ENCODE measurements at places on chromosomes 2 and 18. TPM values are rescaled to one million over a fixed set of nuclear protein-coding genes. Genes with fewer than 3 reads are reported as not detected.

- DNase-seq = no peak
Observed at GRCh38 chr2:36570416-36570815, 27.6 kb downstream of the FEZ2 start.

Gene SLC38A11
- not detected for total RNA-seq

Gene ZAP70
- not detected for total RNA-seq

- no peak for DNase-seq
Observed at GRCh38 chr2:236960531-236960930, 125.2 kb upstream of the COPS8 start.

DNA sequence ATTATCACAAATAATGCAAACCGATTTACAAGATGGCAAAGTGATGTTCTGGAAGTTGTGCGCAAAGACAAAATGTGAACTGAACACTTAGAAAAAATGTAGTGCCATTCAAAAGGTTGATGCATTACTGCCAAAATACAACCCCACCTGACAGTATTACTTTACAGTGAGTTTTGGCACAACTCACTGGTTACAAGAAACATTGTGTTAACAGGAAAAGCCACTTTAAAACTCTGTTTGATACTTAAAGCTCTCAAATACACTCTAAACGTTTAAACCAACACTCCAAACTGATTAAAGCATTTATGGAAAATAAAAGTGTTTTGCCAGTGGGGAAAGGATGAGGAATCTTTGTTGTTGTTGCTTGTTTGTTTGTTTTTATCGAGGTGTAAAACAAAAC, 173.4 kb upstream of the SATB2 start:
- DNase-seq = no peak

- peak; percentile 52 for DNase-seq
Observed at GRCh38 chr2:205650450-205650849, 31.9 kb upstream of the NRP2 start.

GRCh38 chr2:8923183-8923582, 80.3 kb downstream of the MBOAT2 start:
- peak; percentile 53 for DNase-seq

Gene C1QL2
- not detected for total RNA-seq

DNA sequence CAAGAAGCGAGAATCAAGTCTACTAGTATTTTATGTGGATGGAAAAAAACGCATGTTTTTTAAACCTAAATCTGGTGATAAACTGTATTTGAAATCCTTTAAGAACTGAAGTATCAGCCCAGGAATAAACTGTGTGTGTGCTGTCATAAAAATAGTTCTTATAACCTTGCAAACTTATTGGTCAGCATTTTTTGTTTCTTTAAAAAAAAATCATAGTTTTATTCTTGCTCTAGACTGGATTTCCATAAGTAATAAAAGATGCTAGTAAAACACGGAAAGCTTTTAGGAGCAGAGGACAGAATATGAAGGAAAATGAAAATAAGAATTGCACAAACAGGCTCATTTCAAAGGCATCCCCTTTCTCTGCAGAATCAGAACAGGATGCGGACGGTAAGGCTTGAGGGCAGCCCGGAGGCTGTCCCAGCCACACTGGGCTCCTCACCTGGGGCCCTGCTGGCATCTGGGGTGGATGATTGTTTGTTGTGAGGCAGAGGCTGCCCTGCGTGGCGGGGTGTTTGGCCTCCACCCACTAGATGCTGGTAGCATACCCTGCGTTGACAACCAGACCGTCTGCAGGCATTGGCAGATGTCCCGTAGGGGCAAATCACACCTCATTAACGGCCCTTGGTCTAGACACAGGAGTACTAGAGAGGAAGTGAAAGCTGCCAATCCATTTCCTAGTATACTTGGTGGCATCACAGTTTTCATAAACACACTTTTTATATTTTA, 52.5 kb downstream of the MBP start:
- no peak for DNase-seq

Gene ACADL
- total RNA-seq = 0.51 TPM

Gene SERPINB2
- total RNA-seq = 1.9 TPM

GRCh38 chr2:231124838-231125568, at the start of gene HTR2B:
Gene HTR2B, minus strand, starts transcription at chr2:231125042. Its CDS starts 1,278 bp downstream, at chr2:231123764.
- no peak for DNase-seq

- no peak for DNase-seq
Observed at GRCh38 chr2:142722569-142722968, 154.9 kb upstream of the KYNU start.

DNA sequence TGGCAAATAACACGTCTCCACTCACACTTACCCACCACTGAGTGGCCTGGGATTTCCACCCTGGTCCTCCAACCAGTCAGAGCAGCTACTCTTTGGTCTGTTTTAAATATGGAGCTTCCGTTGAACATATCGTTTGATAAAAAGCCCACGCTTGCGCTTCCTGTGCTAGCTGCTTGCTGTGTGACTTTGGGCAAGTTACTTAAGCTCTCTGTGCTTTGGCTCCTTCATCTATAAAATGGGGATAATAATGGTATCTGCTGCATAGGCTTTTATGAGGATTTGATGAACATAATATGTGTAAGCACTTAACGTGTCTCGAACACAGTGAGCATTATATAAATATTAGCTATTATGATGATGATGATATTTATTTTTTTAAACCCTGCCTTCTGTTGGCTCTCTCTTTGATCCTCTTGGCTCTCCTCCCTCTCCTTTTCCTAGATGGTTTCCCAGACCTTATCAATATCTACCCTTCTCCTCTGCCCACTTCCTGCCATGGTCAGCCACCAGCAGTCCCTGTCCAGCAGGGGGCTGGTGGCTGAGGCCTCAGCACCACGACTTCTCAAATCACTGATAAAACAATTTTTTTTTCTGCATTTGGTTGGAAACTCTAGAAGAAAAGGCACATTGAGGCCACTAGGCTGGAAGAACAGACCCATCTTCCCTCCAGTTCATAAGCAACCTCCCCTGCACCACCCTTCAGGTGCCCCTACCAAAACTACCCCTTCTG, 191.9 kb downstream of the LOXHD1 start:
- DNase-seq = no peak

DNA sequence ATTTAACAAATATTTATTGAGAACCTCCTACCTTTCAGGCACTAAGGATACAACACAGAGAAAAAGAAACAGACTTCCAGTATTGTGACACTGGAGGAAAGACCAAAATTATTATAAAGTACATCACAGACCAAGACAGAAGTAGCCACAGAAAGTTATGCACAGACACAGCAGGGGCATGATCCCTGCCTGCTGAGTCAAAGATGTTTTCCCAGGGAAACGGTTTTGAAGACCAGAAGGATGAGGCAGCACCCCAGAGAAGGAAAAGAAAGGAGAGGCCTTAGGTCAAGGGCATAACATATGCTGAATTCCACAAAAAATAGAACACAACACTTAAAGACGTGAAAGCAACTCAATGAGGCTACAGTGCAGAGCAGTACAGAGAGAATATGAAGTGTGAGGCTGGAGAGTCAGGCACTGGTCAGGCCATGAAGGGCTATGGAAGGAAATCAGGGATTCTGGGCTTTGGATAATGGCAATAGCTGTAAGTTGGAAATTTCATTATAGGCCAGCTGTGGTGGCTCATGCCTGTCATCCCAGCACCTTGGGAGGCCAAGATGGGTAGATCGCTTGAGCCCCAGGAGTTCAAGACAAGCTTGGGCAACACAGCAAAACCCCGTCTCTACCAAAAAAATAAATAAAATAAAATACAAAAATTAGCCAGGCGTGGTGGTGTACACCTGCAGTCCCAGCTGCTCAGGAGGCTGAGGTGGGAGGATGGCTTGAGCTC, 8.2 kb downstream of the ADAM17 start:
- no peak for DNase-seq

DNA sequence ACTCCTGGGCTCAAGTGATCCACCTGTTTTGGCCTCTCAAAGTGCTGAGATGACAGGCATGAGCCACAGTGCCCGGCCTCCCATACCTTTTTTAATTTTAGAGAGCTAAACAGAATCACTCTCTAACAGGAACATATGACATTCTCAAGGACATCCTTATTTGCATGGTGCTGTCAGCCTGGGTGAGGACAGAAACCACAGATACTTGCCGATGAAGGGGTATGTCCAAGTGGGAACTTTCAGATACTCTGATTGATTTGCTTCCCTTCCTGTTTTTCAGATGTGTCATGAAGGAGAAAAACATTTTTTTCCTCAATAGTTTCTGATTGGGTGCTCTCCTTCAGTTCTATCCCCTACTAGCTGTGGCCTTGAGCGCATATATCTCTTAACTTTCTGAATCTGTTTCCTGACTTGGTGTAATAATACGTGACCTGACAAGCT, 49.6 kb downstream of the MYO3B start:
- DNase-seq = no peak

Gene L3MBTL4
- 0.65 TPM for total RNA-seq

Gene RNASEH1
- total RNA-seq = 19.5 TPM

DNA sequence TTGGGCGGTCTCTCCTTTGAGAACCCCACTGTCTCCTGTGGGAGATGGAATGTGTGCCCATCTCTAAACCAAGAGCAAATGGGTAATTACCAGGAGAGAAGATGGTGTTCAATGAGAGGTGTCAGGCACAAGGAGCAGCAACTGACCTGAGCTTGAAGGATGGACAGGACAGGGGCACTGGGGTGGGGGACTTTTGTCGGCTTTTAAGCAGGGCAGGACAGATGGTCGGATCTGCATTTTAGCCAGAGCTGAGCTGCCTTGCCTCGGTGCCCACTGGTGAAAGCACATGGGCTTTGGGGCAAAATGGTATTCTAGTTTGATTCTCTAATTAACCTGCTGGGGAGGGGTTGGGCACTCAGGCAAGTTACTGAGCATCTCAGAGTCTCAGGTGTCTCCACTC, 98.0 kb downstream of the INHBB start:
- no peak for DNase-seq

DNA sequence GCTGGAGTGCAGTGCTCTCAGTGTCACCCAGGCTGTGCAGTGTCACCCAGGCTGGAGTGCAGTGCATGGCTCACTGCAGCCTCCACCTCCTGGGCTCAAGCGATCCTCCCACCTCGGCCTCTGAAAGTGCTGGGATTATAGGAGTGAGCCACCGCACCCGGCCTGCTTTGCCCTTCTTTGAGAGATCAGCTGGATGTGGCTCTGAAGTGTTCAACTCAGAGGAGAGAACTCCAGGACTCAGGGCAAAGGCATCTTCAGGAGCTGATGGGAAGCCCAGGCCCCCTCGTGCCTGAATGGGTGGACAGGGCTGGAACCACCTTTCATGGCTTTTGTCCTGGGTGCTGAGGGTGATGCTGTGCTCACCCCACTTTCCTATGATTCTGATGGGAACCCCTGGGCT, 52.0 kb upstream of the HAAO start:
- DNase-seq = no peak

Gene FAM161A
- 3.6 TPM for total RNA-seq

DNA sequence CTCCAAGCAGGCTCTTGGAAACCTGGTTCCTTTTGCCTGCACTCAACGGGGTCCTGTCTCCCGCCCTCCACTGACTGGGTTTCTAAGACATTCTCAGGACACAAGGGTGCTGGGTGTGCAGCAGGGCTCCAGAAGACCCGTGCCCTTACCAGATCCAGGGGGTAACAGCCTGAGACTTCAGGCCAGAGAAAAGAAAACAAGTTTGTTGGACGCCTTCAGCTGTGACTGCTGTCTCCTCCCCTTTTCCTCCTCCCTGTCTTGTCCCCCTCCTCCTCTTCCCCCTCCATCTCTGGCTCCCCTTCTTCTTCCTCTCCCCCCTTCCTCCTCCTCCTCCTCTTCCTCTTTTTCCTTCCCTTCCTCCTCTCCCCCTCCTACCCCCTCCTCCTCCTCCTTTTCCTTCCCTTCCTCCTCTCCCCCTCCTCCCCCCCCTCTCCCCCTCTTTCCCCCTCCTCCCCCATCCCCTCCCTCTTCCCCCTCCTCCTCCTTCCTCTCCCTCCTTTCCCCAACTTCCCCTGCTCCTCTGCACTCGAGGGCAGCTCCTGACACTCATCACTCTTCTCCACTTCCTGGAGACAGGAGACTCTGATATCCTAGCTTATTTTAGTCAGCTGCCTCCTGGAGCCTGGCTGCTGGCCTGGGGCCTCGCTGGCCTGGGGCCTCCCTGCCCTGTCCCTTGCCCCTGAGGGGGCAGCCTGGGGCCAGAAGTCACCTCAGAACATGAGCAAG, 12.4 kb downstream of the ADRA2B start:
- no peak for DNase-seq

GRCh38 chr2:102025016-102025501, 33.3 kb downstream of the IL1R2 start:
- DNase-seq = no peak
